Activated T-helper 2 cell treated with anti-CD3 and anti-CD28 coated beads, Interferon-gamma antibody, Interleukin-2, Interleukin-4, amounts not matched to agents 10 μg/mL and 5 μg/mL and 100 μg/mL, durations not matched to agents 14 hours and 24 hours and 36 hours (primary cell): ENCODE measurements at places on chromosomes 2 and 18. TPM values are rescaled to one million over a fixed set of nuclear protein-coding genes. Genes with fewer than 3 reads are reported as not detected.

- no peak for DNase-seq
- H3K36me3 ChIP-seq = no peaks in the 10 kb centered on the region
- no peak overlapping the region for H3K27ac ChIP-seq
- no peak overlapping the region for H3K4me3 ChIP-seq
These were observed 1947.6 kb upstream of the CELF4 start for GRCh38 chr18:39513186-39513585.

GRCh38 chr2:37201766-37202165, 5.5 kb downstream of the CEBPZOS start:
- H3K27me3 ChIP-seq = no peaks in the 10 kb centered on the region
- H3K4me1 ChIP-seq = peaks cover 33% of the 10 kb centered on the region
- no peak for DNase-seq

- H3K36me3 ChIP-seq = no peaks in the 10 kb centered on the region
- H3K4me3 ChIP-seq = no peak overlapping the region
- DNase-seq = no peak
- H3K27me3 ChIP-seq = peaks cover 9% of the 10 kb centered on the region
- no peak overlapping the region for H3K27ac ChIP-seq
- H3K4me1 ChIP-seq = no peaks in the 10 kb centered on the region
These were observed 37.4 kb upstream of the MYO3B start for GRCh38 chr2:170140561-170140960.

DNA sequence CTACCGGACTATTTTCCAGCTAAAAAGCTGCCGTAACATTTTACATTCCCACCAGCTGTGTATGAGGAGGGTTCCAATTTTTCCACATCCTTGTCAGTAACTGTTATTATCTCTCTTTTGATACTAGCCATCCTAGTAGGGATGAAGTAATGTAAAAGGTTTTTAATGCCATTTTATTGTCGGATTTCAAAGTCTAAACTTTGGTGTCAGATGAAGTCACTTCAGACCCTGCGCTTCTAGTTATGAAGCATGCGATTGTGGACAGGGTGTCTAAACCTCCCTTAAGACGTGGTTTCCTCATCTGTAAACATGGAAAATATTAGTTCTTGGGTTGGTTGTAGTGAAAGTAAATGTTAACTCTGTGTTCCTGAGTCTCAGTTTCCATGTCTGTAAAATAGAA, 4.7 kb downstream of the DGKD start:
- H3K4me3 ChIP-seq = no peak overlapping the region
- H3K4me1 ChIP-seq = peaks cover 47% of the 10 kb centered on the region
- H3K27ac ChIP-seq = no peak overlapping the region
- H3K27me3 ChIP-seq = no peaks in the 10 kb centered on the region
- DNase-seq = no peak

- H3K36me3 ChIP-seq = no peaks in the 10 kb centered on the region
- no peaks in the 10 kb centered on the region for H3K4me1 ChIP-seq
- no peak overlapping the region for H3K27ac ChIP-seq
- no peak for DNase-seq
- H3K27me3 ChIP-seq = no peaks in the 10 kb centered on the region
These were observed 285.4 kb upstream of the HS6ST1 start for GRCh38 chr2:128604045-128604444.

GRCh38 chr2:2492800-2493199, 161.7 kb upstream of the MYT1L start:
- no peak overlapping the region for H3K4me3 ChIP-seq
- no peak for DNase-seq
- H3K27me3 ChIP-seq = no peaks in the 10 kb centered on the region
- no peak overlapping the region for H3K27ac ChIP-seq
- no peaks in the 10 kb centered on the region for H3K36me3 ChIP-seq

GRCh38 chr2:1227274-1227900, 185.9 kb upstream of the TPO start:
- no peaks in the 10 kb centered on the region for H3K27me3 ChIP-seq
- no peaks in the 10 kb centered on the region for H3K4me1 ChIP-seq
- H3K27ac ChIP-seq = no peak overlapping the region
- no peaks in the 10 kb centered on the region for H3K36me3 ChIP-seq
- DNase-seq = no peak

C2orf42 gene
- total RNA-seq = 22.1 and 24.7 TPM in 2 replicates

HAT1 gene
- total RNA-seq = 67.4 and 70.1 TPM in 2 replicates

STARD6 gene
- not detected in 2 replicates for total RNA-seq
